ENCODE measurements at places on chromosomes 6 and 20. TPM values are rescaled to one million over a fixed set of nuclear protein-coding genes. Genes with fewer than 3 reads are reported as not detected.

DNA sequence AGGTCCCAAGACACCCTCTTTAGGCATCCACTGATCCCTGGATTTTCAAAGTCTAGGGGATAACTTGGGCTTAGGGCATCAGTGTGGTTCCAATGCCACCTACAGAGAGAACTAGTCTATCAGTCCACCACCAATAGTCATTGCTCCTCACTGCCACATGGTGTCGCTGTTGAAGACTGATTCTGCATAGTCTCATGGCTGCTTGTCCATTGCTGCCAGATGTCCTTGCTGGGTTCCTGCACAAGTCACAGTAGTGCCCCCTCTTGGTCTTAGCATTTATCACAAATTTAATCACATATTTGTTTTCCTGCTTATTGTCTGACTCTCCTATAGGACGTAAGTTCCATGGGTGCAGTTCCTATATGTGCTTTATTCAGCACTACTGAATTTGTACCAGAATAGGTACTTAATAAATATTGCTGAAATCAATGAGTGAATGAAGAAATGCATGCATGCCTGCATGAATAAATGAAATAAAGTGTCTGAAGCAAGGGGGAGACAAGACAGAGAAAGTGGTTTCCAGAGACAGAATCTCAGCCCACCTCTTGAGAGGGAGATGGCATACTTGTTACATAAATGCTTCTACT, 45.9 kb upstream of the RALY start:
- H3K27ac ChIP-seq = no peak overlapping the region
- no peaks in the 10 kb centered on the region for H3K36me3 ChIP-seq
- no peak for DNase-seq
- H3K27me3 ChIP-seq = no peaks in the 10 kb centered on the region
- no peak overlapping the region for H3K4me3 ChIP-seq

DNA sequence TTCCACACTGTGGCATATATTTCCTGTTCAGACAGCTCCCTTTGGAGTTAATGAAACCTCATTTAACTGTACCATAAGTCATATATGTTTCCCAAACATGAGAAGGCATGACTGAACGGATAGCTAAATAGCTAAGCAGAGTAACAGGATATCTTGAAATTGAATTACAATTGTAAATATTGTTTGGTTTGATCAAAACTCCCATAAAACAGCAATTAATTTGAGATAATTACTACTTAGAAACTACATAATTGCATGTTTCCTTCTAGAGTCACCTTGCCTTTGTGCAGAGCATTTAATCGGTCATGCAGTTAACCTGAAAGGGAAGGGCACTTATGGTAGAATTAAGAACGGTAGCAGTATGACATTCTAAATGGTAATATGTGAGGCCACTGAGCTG, 179.0 kb upstream of the MAP3K7 start:
- H3K36me3 ChIP-seq = no peaks in the 10 kb centered on the region
- no peaks in the 10 kb centered on the region for H3K27me3 ChIP-seq
- DNase-seq = no peak
- H3K4me3 ChIP-seq = no peak overlapping the region
- H3K4me1 ChIP-seq = no peaks in the 10 kb centered on the region
- H3K27ac ChIP-seq = no peak overlapping the region

SLC17A1 gene
- not detected for total RNA-seq

DNA sequence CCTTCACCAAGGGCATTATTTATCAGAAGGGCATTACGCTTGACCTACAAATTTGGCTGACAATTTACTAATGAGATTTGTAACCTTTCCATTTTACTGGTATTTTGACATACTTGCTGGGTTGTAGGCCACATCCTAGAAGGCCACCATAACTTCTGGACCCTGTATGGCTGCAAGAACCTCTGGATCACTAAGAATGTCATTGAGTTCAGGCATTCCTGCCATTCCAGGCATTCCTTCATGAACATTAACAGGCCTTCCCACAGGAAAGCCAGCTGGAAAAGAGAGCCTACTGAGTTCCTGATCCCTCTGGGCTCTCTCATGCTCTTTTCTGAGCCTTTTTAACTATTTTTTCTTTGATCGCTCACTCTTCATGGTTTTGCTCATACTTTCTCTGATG, 28.4 kb upstream of the SLC35A1 start:
- no peaks in the 10 kb centered on the region for H3K27me3 ChIP-seq
- no peaks in the 10 kb centered on the region for H3K4me1 ChIP-seq
- H3K27ac ChIP-seq = no peak overlapping the region
- H3K36me3 ChIP-seq = no peaks in the 10 kb centered on the region
- no peak overlapping the region for H3K4me3 ChIP-seq

RGS17 gene
- total RNA-seq = 0.40 TPM

GRCh38 chr6:34529665-34530327, 26.3 kb downstream of the SPDEF start:
- peaks cover 6% of the 10 kb centered on the region for H3K4me1 ChIP-seq
- no peak for DNase-seq
- H3K27ac ChIP-seq = no peak overlapping the region
- H3K36me3 ChIP-seq = no peaks in the 10 kb centered on the region
- no peak overlapping the region for H3K4me3 ChIP-seq

GRCh38 chr20:60820149-60820548, 431.9 kb upstream of the CDH4 start:
- H3K27ac ChIP-seq = no peak overlapping the region
- H3K27me3 ChIP-seq = peaks cover 7% of the 10 kb centered on the region
- no peak for DNase-seq
- no peaks in the 10 kb centered on the region for H3K36me3 ChIP-seq

GRCh38 chr20:6339176-6339575, 216.3 kb upstream of the FERMT1 start:
- no peak for DNase-seq
- no peaks in the 10 kb centered on the region for H3K27me3 ChIP-seq
- H3K4me1 ChIP-seq = no peaks in the 10 kb centered on the region
- no peak overlapping the region for H3K27ac ChIP-seq
- no peaks in the 10 kb centered on the region for H3K36me3 ChIP-seq

GRCh38 chr20:50569864-50570836, 60.0 kb downstream of the PTPN1 start:
- no peak overlapping the region for H3K4me3 ChIP-seq
- peaks cover 16% of the 10 kb centered on the region for H3K36me3 ChIP-seq
- peaks cover 30% of the 10 kb centered on the region for H3K4me1 ChIP-seq
- DNase-seq = no peak

- H3K4me1 ChIP-seq = no peaks in the 10 kb centered on the region
- DNase-seq = no peak
- H3K4me3 ChIP-seq = no peak overlapping the region
Observed at GRCh38 chr6:92708270-92708669, 711.1 kb downstream of the EPHA7 start.

LHFPL5 gene
- not detected for total RNA-seq

DNA sequence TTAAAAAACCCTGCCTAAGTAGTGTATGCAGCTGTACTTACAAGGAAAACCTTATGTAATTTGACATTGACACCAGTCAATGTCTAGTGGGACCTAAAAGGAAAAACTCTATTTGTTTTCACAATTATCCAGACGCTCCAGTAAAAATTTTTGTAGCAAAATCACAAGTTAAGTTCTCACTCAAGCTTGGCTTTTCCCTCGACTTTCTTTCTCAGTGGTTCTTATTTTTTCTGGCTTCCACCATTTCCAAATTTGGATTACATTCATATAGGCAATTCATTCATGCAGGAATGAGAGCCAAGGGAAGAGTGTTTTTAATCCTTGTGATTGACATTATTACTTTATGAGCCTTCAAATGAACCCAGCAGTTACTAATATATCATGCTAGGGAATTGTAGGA, 66.0 kb upstream of the ADGRG6 start:
- DNase-seq = no peak
- no peaks in the 10 kb centered on the region for H3K4me1 ChIP-seq
- no peaks in the 10 kb centered on the region for H3K27me3 ChIP-seq
- no peak overlapping the region for H3K4me3 ChIP-seq

PPP1R3G gene
- total RNA-seq = 6.3 TPM

MRPS26 gene
- total RNA-seq = 39.1 TPM

Data from heart right ventricle (tissue), 16 donors.